Muscle of back (tissue), 13 donors: ENCODE measurements at places on chromosomes 2 and 18. TPM values are rescaled to one million over a fixed set of nuclear protein-coding genes. Genes with fewer than 3 reads are reported as not detected.
A peak's percentile ranks its signal among the peaks of the same experiment; 100 is the strongest.

GRCh38 chr2:10826625-10827024, 14.0 kb upstream of the PDIA6 start:
- DNase-seq: no peak

The SERPINB5 gene
- polyA plus RNA-seq: not detected

The PSD4 gene
- polyA plus RNA-seq: 3.5 TPM

- no peak for DNase-seq
Observed at GRCh38 chr2:136378712-136379595, 261.0 kb upstream of the CXCR4 start.

DNA sequence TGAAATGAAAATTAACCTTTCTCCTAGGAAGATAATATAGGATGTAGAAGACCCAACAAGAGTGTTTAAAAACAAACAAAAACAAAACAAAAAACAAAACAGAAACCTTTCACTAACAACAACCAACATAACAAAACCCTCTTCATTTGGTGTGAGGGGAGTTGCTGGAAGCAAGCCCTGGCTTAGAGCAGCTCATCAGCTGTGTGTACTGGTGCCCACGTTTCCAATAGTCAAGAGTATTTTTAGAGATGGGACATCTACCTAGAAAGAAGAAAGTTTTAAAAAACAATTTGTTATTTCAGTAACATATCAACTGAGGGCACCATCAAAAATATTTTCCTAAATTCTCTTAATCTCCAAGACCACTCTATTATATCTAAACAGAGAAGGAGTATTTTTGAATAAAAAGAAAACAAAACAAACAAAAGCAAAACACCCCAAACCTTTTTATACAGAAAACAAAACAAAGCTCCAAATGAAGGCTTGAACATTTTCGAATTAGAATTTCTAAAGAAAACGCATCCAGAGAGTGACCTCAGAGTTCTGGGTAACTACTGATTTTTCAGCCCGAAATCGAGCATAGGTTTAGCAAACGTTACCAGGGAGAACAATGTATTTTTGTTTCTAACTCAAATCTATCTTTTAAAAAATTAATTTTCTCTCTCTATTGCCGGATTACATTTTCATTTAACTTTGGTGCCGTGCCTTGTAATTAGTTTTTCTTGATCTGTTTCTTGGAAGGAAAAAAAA, 134.6 kb downstream of the INSIG2 start:
- DNase-seq: peak; percentile 55

The UGT1A5 gene
- polyA plus RNA-seq: not detected

The SP140 gene
- 0.55 TPM for polyA plus RNA-seq

DNA sequence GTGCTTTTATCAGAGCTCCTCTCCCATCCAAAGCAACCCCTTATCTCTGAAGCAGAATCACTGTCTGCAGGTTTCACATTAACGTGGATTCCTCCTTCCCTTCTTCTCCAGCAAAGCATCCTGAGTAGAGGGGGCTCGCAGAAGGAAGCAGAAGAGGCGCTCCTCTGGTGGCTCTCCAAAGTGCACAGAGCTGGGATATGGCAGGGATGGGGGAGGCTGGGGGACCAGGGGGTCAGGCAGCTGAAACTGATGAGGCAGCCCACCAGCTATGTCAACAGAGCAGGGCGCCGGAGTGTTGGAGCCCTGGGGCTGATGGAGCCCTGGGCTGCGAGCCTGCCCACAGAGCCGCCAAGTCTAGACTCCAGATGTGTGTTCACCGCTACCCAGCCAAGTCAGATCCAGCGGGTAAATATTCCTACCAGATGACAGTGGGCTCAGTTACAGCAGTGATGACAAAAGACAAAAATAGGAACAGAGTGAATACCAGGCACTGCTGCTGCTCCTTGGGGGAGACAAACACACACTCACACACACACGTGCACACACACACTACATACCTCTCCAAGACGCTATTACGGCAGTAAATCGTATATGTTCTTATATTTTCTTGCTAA, 678.3 kb upstream of the ID2 start:
- peak; percentile 92 for DNase-seq

DNA sequence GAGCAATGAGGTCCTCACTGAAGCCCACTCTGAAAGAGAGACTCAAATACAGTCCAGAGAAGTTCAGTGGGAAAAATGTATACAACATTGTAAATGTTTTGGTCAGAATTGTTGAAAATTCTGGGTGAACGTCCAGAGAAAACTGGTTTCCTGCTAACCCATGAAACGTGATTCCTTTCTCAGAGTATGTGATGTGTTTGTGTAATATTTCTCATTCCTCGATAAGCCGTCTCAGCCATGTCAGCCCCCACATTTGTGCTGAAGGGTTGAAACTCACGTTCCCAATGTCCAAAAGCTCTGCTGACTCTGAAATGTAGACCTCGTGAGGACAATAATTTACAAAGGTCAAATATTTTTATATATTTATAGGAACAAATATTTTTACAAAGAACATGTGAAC, 51.6 kb downstream of the BMP10 start:
- no peak for DNase-seq

The GYPC gene
- polyA plus RNA-seq: 95.7 TPM

DNA sequence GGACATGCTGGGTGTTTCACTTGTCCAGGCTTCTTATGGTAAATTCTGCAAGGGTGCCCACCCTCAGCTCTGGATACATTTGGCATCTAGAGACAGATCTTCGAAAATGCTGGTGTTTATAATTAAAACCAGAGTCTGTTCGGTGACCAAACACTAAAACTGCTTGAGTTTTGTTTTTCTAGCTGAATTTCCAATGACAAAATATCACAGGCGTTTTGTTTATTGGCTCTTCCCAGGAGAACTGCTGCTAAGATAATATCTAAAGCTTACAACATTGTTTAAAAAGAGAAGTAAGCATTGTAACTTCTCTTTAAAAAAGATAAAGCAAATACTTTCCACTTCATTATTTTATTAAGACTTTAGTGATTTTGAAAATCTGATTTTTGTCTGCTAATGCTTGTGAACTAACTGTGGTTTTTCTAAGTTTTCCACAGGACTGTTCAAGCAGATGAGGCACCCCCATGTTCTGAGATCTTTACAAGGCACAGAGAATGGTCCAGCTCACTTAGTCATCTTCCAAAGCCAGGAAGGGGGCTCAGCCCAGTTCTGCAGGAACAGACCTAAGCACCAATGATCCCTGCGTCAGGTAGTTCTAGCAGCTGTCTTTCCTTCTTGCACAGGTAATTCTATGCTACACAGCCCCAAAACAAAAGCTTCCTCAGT, 94.8 kb upstream of the LTBP1 start:
- no peak for DNase-seq

GRCh38 chr2:11796190-11797171, 50.0 kb downstream of the LPIN1 start:
- no peak for DNase-seq

The UGT1A10 gene
- polyA plus RNA-seq: not detected

The ORMDL1 gene
- polyA plus RNA-seq: 57.9 TPM

DNA sequence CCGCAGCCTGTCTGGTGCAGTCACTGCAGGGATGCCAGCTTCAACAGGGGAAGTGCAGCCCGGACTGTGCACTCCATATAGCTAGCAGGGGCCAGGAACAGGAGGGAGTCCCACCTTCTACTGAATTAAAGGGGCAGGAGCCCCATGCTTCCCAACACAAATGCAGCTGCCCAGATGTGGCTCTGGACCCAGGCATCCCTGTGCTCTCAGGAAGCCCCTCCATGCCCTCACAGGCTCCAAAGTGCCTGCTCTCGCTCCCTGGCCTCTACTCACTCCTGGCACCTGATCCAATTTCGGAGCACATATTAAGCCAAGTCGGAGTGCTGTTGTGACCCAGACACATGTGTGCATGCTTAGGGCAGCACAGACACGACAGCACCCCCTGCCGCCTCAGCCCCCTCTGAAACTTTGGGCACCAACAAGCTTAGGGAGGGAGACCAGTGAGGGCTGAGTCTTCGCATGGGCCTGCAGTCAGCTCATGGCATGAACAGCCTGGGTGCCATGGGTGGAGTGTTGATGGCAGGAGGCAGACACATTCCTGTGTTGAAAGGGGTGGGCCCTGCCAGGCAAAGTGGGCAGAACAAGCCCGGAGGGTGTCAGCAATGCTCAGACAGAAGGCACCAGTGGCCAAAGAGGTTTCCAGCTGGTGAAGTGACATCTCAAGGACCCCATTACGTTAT, 83.5 kb downstream of the ZNF804A start:
- no peak for DNase-seq

- no peak for DNase-seq
Observed at GRCh38 chr2:44642123-44642857, 280.5 kb downstream of the CAMKMT start.

- peak; percentile 46 for DNase-seq
Observed at GRCh38 chr18:36441426-36442240, 144.1 kb downstream of the FHOD3 start.

DNA sequence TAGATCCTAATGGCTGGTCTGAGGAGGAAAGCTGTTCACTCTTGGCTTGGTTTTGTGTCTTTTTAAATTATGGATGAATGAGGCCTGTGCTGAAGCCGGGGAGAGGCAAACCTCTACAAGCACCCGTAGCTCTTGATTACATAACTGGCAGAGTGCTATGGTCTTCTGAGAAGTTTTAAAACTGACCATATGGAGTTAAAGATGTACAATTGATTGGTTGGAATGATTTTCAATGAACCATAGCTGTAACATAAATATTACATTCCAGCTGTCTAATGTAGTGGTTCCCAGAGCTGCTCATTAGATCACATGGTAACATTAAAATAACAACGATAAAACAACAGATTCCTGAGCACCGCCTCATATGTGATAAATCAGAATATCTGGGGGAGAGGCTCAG, 71.1 kb upstream of the MAP4K3 start:
- no peak for DNase-seq

GRCh38 chr2:201931475-201931874, 102.2 kb upstream of the FZD7 start:
- DNase-seq: no peak

DNA sequence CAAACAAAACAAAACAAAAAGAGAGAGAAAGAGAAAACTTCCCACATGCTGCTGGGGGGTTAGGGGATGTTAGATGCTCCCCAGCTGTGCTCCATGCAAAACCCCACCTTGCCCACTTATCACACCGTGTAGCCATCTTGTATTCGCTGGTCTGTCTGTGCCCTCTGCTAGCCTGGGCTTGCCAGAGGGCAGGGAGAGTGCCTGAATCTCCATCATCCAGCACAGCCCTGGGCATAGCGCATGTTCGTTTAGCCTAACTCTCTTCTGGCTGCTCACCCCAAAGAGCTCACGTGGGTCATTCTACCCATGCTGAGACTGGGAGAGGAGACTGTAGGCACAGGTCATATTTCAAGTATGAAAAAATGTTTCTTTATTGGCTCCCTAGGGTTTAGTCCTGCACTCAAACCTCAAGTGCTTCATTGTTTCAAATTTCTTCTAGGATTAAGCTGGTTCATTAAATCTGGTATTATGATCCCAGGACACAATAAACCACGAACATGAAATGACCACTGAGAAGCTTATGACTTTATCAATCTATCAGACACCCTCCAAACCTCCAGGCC, 100.5 kb downstream of the KCNF1 start:
- DNase-seq: no peak

GRCh38 chr2:135152361-135152760, 100.3 kb downstream of the RAB3GAP1 start:
- no peak for DNase-seq

DNA sequence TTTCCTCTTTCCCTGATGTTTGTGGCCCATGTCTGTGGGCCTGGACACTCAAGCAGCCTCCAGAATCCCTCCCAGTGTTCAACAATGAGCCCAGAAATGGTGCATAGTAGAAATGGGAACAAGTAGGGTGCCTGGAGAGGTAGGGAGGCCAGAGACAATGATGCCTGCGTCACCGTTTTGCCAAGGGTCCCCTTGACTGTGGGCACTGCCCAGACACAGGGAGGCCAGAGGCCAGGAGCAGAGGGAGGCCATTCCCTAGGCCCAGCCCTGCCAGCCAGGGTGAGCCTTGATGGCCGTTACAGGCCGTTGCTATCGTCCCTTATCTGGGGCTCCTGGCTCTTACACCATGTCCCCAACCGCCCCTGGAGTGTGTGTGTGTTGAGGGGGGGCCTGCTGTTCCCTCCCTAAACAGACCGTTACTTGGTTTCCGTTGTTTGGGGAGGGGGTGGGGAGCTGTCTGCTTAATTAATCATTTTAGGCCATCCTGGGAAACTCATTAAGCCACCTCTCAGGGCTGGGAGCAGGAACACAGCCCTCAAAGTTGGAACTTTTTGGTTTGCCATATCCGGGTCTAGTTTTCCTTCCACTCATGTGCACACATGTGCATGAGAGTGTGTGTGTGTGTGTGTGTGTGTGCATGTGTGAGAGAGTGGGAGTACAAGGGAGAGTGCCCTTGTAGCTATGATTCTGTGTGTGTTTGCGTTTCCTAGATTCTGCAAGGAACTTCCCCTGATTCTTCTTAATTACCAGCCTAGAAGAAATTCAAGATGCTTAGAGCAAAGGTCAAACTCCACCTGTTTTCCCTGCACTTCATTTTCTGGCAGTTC, 135.2 kb upstream of the HAAO start:
- peak; percentile 74 for DNase-seq

The FAM124B gene
- polyA plus RNA-seq: 8.4 TPM

DNA sequence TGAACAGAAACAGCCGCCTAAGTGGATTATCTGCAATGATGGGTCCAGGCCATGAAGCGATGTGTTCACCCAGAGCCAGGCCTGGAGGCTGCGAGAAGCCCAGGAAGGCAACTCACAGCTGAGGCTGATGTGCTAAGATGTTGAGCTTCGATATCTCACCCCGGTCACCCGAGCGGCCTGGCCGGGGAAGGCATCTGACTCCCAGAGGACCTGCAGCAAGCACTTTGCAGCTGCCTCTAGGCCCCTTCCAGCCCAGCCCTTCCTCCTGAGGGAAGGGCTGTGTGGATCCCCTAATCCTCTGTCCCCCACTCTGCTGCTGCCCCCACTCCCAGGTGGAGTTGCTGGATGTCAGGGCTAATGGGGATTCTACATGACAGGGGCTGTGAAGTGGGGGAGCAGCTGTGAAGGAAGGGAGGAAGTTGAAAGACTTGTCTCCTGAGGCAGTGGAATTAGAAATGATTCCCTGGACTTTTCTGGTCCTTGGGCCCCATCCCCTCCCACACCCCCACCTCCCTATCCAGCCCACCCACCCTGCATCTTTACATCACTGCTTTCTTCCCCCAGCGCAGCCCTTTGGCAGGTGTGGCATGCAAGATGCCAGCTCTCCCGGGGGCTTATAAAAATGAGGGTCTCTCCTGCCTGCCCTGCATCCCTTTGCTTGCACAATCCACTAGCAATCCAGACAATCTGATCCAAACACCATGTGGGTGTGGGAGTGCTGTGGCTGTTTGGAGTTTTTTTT, 4.3 kb downstream of the ATP6V1B1 start:
- no peak for DNase-seq

- no peak for DNase-seq
Observed at GRCh38 chr2:233817995-233818638, 36.2 kb downstream of the HJURP start.

DNA sequence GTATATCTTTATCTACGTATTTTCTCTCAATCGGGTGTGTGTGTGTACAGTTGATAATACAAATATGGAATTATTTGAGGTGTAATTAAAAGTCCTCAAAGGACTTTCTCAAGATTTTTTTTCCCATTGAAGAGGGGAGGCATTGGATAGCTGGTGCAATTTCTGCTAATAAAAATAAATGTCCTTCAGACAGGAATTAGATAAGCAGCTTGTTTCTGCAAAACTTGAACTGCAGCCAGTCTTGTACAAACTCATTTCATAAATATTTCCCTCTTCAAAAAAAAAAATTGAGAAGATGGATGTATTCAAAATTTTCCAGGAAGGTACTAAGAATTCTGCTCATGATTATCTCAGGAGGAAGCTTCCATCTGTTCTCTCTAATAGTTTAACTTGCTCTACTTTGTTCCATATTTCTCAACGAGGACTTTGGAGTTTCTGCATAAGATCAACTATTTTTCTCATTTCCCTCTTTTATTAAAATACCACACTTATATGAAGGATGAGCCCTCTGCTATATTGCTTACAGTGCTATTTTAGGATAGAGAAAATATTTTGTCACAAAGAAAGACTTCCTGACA, 33.0 kb upstream of the GLS start:
- DNase-seq: peak; percentile 60

The SLC66A3 gene
- 15.6 TPM for polyA plus RNA-seq

The CPS1 gene
- polyA plus RNA-seq: 2.6 TPM
